ENCODE measurements at places on chromosomes 1 and 21.

GRCh38 chr1:207186503-207186902, 82.5 kb downstream of the C4BPA start:
- DNase-seq: no peak

DNA sequence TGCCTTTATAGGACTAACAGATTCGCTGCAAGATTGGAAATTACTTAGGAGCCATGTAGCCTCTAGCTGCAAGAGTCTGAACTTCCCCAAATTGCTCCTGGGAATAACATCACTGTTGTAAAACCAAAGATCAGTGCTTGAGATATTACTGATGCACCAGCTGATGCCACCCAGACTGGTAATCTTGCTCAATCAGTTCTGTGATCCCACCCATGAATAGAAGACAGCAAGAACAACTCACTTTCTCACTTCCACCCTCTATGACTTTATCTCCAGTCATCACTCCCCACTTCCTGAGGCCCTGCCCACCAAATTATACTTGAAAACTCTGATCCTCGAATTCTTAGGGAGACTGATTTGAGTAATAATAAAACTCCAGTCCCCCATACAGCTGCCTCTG, 1011.1 kb downstream of the PLA2G4A start:
- DNase-seq: no peak

- DNase-seq: no peak
These were observed 328.0 kb downstream of the NPHP4 start for GRCh38 chr1:5664081-5664768.

GRCh38 chr1:22983944-22984343, 11.3 kb upstream of the LACTBL1 start:
- no peak for DNase-seq

DNA sequence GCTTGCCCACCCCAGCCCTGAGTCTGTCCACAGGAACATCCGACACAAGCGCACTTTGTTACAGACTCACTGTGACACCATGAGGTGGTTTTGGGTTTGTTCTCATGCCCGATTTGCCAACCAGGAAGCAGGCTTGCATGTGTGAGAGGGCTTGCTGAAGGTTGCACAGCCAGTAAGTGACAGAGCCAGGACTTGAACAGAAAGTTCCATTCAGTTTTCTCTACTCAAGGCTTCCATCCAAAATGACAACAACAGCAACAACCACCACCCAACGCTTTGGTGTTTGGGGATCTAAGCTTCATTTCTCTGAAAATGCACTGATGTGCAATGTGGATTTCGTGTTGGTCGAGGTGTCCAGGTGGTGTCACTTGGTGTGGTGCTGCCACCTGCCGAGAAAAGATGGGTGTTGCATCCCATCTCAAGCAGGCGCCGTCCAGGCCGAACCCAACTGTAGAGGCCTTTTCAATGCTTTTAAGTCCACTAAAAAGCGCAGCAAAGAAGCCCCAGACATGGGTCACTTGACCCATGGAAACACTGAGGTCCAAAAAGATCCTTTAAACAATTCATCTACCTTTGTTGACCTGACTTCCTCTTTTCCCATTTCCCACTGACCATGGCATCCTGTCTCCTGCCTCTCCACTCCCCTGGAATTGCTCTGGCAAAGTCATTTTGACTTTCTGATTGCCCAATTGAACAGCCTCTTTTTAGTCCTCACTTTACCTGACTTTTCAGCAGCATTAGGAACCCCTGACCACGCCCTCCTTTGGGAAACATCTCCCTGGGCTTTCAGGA, 12.2 kb downstream of the CITED4 start:
- DNase-seq: peak; percentile 71

DNA sequence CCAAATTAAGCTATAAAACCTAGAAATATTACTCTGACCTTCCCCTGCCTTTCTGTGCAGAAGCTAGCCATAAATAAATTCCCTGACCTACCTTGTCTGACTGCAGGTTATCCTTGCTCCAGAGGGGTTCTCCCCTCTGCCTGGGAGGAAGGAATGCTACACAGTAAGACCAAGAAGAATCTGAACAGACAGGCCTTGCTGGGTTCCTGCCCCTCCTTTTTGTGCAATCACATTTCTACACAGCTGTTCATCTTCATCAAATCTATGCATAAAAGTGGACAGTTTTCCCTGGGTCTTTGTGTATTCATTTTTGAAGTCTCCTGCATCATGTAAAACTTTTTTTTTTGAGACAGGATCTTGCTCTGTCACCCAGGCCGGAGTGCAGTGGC, 50.6 kb downstream of the DNTTIP2 start:
- no peak for DNase-seq

GRCh38 chr1:20719261-20719660, 1.5 kb upstream of the KIF17 start:
- DNase-seq: no peak

DNA sequence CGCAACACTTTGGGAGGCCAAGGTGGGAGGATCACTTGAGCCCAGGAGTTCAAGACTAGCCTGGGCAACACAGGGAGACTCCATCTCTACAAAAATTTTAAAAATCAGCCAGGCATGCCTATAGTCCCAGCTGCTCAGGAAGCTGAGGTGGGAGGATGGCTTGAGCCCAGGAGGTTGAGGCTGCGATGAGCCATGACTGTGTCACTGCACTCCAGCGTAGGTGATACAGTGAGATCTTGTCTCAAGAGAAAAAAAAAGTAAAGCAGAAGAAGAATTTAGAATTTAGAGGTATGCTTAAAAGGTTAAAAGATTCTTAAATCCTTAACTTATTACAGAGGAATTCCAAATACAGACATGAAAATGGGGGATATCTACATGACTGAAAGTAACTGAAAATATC, 79.5 kb downstream of the SMYD3 start:
- no peak for DNase-seq

DNA sequence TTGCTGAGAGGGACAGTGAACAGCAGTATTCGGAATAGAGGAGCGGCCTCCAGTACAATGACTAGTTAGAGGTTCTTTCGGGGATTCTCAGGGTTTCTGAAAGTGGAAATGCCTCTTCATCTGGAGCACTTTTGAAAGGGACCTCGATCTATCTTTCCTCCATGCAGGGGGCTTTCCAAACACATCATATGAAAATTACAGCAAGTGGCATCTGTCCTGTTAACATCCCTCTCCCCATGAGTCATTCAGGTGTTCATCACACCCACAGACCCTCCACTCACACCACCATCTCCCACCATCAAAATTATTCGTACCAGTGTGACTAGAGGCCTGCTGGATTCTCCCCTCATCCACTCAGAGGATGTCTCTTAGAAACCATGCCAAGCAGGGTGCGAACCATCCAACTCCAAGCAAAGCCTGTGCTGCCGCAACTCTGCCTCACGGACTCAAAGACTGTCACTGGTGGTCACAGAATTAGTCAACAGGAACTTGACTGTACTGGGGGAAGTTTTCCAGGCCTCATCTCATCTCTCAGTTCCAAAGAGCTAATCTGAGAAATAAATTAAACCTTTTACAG, 211.1 kb downstream of the MRPL39 start:
- peak; percentile 58 for DNase-seq
